ENCODE measurements at places on chromosomes 7 and 10.

- no peak for DNase-seq
Measured at GRCh38 chr7:101612885-101613515, 16.1 kb downstream of the MYL10 start.

GRCh38 chr7:96823274-96823673, 113.6 kb upstream of the SEM1 start:
- DNase-seq = no peak

- DNase-seq = no peak
Measured at GRCh38 chr7:29779017-29779416, 27.3 kb upstream of the WIPF3 start.

GRCh38 chr7:16264036-16264819, 157.1 kb downstream of the CRPPA start:
- no peak for DNase-seq

DNA sequence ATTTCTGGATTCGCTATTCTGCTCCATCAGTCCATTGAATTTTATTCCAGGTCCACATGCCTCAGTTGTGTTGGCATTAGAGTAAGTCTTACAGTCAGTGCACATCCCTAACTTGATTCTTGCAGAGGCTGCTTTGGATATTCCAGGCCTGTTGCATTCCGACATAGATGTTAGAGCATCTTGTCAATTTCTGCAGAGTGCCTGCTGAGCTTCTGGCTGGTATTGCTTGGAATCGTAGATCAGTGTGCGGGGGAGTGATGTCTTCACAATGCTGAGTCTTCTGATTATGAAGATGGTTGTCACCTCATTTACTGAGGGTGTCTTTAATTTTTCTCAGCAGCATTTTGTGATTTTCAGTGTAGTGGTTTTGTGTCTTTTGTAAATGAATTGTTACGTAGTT, 45.2 kb downstream of the INPP5A start:
- DNase-seq = no peak

- DNase-seq = no peak
Measured at GRCh38 chr7:128025819-128026218, 5.4 kb downstream of the LRRC4 start.

Data from HuH-7.5 (cell line).